ENCODE measurements at places on chromosomes 3 and 15. TPM values are rescaled to one million over a fixed set of nuclear protein-coding genes. Genes with fewer than 3 reads are reported as not detected.
A peak's percentile ranks its signal among the peaks of the same experiment; 100 is the strongest.

- peak; percentile 72 for DNase-seq
Observed at GRCh38 chr15:77507143-77507897, 86.6 kb downstream of the HMG20A start.

- DNase-seq = no peak
Observed at GRCh38 chr15:47870956-47871625, 153.8 kb downstream of the SEMA6D start.

DNA sequence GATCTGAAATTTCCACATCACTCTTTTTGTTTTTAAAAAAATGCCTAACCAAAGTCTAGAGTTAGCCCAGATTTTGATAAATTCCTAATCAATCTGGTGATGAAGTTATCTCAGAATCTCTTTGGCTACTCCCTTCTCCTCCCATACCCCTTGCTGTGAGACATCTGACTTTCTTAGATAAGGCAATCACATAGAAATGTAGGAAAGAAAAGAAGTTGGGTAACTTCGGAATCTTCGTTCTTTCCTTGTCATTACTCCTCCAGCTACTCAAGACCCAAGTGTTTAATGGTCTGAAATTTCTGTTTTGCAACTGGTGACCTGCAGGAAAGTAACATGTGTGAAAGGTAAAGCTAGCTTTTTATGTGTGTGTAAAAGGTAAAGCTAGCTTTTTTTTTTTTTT is 37.8 kb downstream of the MYL3 start:
- DNase-seq = no peak

GRCh38 chr3:119323723-119324085 is 29.5 kb downstream of the ARHGAP31 start:
- no peak for DNase-seq

- DNase-seq = no peak
Observed at GRCh38 chr3:42849017-42849416, 26.7 kb downstream of the CYP8B1 start.

DNA sequence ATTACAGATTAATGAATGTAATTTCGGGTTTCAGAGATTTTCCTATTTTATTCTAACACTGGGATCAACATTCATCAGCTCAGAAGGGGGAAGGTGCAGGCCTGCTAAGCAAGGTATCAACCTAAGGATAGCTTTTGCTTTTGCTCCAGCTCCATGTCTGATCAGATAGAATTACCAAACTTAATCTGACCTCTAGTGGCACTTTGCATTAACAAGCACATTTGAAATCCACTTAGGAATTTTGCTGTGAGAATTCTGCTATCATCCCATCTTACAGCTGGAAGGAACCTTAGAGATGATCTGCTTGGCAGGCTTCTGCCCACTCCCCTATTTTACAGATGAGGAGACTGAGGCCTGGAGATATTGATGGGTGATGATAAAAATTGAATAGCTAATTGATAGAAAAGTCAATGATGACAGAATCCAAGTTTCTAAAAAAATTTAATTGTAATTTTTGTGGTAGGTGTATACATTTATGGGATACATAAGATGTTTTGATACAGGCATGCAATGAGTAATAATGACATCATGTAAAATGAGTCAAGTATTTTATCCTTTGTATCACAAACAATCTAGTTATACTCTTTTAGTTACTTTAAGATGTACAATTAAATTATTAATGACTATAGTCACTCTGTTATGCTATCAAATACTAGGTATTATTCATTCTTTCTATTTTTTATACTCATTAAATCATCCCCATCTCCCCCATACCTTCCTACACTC is 209.2 kb upstream of the ZPLD1 start:
- no peak for DNase-seq

GRCh38 chr3:11703146-11703545 is 59.4 kb upstream of the VGLL4 start:
- no peak for DNase-seq

DNA sequence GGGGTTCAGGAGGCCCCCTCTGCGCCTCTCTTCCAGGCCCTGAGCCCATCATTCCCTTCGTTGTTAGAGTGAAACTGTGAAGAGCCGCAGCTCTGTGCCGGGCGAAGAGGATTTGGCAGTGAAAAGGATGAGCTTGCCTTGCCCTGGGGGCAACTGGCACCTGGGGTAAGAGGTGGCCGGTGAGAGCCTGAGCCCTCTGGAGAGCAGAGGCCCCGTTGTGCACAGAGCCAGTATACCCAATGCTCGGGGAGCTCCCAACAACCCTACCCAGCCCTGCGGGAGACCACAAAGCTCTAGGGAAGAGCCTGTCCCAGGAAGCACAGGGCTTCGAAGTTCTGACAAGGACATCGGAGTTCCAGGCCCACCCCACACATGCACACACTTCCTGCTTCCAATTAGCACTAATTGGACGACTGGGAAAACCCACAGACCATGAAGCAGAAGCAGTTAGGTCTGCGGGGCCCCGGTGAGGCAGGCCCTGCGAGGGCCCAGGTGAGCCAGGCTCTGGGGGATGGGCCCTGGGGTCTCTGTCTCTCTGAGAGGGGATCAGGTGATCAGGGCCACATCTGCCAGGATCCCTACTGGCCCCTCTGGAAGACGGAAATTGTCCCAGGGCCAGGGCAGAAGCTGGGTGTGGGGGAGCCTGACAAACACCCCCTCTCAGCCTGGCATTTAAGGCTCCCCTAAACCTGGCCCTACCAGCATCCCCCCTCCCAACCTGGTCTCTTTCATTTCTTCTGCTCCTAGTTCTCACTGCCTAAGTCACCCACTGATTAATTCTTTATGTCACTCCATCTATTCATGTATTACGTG is 27.9 kb upstream of the SFMBT1 start:
- DNase-seq = no peak

DNA sequence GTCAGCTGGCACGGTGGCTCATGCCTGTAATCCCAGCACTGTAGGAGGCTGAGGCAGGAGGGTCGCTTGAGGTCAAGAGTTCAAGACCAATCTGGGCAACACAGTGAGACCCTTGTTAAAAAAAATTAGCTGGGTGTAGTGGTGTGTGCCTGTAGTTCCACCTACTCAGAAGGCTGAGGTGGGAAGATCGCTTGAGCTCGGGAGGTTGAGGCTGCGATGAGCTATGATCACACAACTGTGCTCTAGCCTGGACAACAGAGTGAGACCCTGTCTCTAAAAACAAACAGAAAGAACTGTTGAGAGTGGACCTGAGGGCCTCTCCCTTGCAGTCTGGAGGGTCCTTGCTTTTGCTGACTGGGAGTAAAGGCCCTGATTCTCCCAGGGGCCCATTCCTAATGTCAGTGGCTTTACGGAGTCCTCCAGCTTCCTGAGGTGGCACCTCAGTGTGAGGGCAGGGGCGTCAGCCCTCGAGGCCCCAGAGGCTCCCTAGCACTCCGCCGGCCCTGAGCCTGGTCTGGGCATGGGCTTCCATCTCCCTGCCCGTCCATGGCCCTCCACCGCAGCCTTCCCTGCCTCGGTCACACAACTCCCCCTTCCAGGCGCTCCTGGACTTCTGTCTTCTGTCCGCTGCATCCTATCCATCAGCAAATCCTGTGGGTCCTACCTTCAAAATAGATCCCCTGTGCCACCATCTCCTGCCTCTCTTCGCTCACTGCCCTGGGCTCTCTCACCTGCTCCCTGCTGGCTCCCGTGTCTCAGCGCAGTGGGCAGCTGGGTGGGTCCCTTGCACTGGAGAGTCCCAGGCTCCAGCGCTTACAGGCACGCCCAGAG is 19.0 kb downstream of the FBLN2 start:
- DNase-seq = no peak

GRCh38 chr15:73843787-73844186 is 29.6 kb upstream of the TBC1D21 start:
- DNase-seq = no peak

- DNase-seq = no peak
Observed at GRCh38 chr15:33565094-33565493, 254.3 kb downstream of the RYR3 start.

DNA sequence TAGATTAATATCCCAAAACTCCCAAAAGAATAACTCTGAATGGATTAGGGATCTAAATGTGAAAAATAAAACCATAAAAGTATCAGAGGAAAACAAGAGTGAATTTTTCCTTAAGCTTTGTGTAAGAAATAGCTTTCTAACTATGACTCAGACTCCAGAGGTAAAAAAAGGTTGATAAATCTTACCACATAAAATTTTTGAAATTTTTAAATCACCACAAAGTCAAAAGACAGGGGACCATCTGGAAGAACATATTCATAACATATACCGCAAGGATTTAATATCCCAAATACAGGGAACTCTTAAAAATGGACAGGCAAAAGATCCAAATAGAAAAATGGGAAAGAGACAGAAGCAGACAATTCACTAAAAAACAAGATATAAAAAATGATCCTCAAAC is 145.0 kb downstream of the ARNT2 start:
- no peak for DNase-seq

DNA sequence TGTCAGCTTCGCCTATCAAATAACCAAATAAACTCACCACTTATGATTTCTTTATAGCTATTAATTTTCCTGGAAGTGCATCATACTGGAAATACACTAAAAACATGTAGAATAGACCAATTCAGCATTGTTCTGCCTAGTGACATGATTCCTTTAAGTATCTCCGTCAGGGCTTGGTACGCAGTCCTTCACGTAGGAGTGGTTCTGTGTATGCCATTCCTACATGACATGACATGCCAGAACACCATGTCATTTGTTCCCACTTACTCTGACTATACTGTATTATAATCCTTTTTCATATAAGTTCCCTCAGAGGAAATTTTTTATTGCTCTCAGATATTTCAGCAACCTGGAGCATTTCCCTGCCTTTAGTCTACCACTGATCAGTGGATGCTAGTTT is 230.7 kb upstream of the EPHA3 start:
- DNase-seq = no peak

- DNase-seq = no peak
Observed at GRCh38 chr15:51367322-51367976, 26.0 kb downstream of the GLDN start.

DNA sequence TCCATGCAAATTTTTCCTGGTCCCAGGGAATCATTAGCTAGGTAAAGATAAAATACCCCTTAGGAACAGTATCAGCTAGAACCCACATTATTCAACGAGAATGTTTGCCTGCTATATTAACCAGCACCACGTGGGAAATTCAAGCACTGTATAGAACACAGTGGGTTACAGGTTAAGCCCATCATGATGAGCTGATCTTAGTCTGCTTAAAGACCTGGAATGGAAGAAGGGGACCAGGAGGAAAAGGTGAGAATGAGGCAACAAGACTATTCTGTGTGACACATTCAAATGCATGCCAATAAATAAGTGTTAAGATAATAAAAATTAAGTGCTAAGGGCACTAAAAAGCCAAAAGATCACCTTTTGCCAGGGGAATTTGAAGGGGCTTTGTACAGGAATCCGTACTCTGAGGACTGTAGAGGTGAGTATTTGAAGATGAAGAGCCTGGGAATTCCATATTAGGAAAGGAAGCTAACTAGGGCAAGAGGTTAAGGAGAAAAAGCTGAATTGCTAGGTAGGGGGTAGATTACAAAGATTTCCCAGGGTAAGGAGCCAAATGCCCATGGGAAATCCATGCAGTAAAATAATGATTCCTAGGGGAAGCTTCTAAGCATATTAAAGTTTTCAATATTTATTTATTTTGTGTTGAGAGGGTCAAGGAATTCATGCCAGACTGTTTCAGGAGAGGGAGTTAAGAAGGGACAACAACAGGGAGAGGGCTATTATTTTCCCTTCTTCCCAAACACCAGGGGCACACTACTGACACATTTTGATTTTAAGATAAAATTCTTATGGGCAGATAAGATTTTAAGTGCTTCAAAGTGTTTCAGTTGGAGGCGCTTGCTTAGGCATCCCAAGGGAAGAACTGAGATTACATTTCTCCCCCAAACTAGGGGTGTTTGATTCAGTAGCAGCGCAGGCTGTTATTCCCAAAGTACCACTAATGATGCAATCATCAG is 2.3 kb upstream of the MED12L start:
- no peak for DNase-seq

DNA sequence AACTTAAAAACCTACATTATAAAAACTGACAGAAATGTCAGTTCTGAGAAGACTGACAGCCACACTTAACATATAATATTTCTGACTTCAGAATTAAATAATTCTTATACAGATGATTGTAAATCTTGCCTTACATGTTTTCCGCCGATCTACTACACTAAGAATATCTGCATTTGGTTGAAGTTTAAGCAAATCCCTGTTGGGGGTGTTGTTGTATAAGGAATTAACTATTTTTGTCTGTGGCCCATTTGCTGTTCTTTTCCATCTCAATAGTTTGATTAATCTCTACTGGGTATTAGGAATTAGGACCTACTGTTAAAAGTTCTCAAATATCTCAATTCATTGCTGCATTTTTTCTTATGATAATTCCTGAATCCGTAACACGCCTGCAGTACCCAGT is 838.3 kb upstream of the ROBO1 start:
- DNase-seq = no peak

GRCh38 chr3:57530071-57530608 is 14.0 kb downstream of the DNAH12 start:
- DNase-seq = no peak

DNA sequence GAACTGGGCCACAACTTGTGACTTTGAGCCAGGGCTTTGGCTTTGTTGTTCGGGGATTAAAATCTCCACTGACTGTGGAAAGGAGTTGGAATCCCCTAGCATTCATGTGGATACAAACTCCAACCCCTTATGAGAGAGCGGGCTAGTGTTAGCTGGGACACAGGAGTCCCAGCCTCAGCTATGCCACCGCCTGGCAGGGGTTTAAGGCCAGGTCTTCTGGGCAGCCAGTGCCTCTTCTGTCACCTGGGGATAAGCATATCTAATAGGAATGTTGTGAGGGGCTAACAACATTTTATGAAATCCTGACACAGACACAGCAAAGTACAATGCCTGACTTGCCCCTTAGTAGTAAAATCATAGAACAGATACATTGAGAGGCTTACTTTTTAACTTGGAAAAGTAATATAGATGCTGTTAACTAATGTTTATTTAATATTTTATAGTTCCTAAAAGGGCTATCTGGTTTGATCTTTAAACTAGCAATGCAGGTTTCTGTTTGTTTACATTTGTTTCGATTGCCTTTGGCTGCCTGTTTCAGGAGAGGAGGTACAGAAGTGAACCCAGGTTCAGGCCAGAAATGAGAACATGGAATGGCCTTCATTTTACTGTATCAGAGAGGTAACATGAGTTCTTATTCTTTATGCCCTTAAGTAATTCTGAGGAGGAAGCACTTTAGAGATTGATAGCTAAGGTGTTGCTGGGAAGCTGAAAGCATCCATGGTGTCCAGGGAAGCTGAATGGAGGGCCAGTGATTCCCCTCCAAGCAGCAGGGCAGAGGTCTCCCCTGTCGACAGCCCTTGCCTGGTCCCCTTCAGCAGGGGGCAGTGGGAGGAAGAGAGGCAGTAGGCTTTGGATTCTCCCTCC is 8.7 kb downstream of the GPR160 start:
- DNase-seq = no peak

GRCh38 chr15:81950841-81951414 is 94.9 kb downstream of the MEX3B start:
- DNase-seq = no peak

- DNase-seq = no peak
Observed at GRCh38 chr3:155791190-155791589, 14.9 kb downstream of the C3orf33 start.

- no peak for DNase-seq
Observed at GRCh38 chr3:12400616-12401194, 83.6 kb upstream of the TSEN2 start.

GRCh38 chr3:118813472-118813871 is 221.2 kb downstream of the IGSF11 start:
- DNase-seq = no peak

Gene KCNMB3
- 1.3 TPM for polyA plus RNA-seq

Gene GCSAM
- polyA plus RNA-seq = 0.12 TPM

Gene GOLGA6B
- polyA plus RNA-seq = not detected

Gene SNX22
- polyA plus RNA-seq = 1.9 TPM

Gene IL5RA
- 0.03 TPM for polyA plus RNA-seq

Gene IGSF11
- polyA plus RNA-seq = 0.33 TPM

Gene ST6GAL1
- 19.4 TPM for polyA plus RNA-seq

Gene ANKRD34C
- not detected for polyA plus RNA-seq

Gene LRRC15
- polyA plus RNA-seq = 0.12 TPM

Gene CPLX3
- 1.5 TPM for polyA plus RNA-seq

Measured in heart left ventricle (tissue), 16 donors.